ENCODE measurements at places on chromosomes 4 and X.
A peak's percentile ranks its signal among the peaks of the same experiment; 100 is the strongest.

DNA sequence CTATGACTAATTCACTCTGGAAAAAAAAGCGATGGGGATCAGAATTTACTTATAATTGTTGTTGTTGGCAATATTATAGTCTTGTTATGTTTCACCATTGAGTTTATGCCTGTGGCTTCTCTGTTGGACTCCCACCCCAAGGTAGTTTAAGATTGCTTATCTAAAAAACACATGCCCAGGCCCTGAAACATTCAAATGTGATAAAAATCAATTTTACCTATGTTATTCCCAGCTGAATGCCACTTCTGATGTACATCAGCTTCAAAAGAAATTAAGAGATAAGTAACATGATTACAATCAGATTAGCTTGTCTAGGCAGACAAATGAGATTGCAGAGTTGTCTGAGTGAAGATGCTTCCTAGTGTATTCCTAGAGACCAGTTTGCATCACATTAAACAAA lies 484.7 kb downstream of the PCDH7 start:
- H3K27me3 ChIP-seq = no peaks in the 10 kb centered on the region
- no peak for DNase-seq
- peaks cover 4% of the 10 kb centered on the region for H3K36me3 ChIP-seq
- no peak overlapping the region for H3K4me3 ChIP-seq

DNA sequence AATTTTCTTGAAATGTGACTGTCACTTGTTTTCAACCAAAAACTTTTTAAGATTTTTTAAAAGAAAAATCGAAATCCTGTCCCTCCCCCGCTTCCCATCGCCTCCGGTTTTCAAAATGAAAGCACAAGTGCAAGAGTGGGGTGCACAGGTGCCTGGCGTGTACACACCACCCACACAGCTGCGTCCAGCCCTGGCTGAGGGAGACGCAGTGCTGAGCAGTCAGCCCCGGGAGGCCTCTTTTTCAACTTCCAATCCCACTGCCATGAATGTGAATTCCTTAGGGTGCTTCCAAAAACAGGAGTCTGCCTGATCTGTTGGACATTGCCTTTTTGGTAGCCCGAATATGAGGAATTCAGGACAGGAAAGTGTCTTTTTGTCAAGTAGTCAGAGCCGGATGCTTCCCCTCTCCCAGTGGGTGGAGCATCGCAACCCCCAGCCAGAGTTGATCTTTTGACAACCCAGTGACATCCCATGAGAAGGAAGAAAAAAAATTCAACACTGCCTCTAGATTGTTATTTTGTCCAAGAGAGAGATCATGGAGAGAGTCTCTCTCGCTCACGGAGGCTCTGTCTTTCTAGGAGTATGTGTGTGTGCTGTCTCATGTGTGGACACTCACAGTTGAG lies 8.9 kb downstream of the PRRG3 start:
- no peak for DNase-seq
- H3K36me3 ChIP-seq = peaks cover 2% of the 10 kb centered on the region
- H3K27me3 ChIP-seq = no peaks in the 10 kb centered on the region
- no peak overlapping the region for H3K27ac ChIP-seq
- H3K4me3 ChIP-seq = no peak overlapping the region
- H3K4me1 ChIP-seq = no peaks in the 10 kb centered on the region

DNA sequence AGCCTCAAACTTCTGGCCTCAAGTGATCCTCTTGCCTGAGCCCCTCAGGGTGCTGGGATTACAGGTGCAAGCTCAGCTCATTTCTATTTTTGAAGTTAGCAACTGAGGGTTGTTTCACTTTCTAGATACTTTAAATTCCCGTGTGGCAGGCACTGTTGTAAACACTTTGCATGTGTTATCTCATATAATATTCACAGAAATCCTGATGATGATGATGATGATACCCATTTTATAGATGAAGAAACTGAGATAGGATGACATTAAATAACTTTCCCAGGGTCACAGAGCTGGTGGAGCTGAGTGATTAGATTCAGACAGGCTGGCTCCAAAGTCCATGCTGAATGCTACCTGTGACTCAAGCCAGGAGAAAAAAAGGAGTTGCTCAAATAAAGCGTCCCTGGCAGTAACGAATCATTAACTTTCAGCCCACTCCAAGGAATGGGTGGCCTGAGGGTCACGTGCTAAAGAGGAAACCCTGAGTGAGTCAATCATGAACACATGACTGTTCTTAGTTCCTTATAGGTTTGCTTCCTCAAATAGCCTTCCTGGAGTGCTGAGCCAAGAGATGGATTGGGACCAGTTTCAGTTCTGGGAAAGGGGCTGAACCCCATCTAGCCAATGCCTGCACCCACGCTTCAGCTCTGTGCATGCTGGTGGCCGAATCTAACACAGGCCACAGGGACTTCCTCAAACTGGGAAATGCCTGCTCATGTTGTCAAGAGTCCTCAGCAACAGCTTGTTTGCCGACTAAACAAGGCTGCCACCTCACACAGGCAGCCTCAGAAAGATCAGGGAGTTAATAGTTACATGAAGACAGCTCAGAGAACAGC lies 52.8 kb downstream of the RBM47 start:
- peaks cover 45% of the 10 kb centered on the region for H3K4me1 ChIP-seq
- H3K4me3 ChIP-seq = peak overlapping the region; percentile 32
- peak; percentile 59 for DNase-seq
- H3K27me3 ChIP-seq = no peaks in the 10 kb centered on the region

GRCh38 chr4:110510955-110511544 lies 35.1 kb downstream of the ENPEP start:
- no peak overlapping the region for H3K4me3 ChIP-seq
- DNase-seq = no peak
- H3K36me3 ChIP-seq = no peaks in the 10 kb centered on the region
- H3K27me3 ChIP-seq = no peaks in the 10 kb centered on the region
- H3K4me1 ChIP-seq = no peaks in the 10 kb centered on the region

DNA sequence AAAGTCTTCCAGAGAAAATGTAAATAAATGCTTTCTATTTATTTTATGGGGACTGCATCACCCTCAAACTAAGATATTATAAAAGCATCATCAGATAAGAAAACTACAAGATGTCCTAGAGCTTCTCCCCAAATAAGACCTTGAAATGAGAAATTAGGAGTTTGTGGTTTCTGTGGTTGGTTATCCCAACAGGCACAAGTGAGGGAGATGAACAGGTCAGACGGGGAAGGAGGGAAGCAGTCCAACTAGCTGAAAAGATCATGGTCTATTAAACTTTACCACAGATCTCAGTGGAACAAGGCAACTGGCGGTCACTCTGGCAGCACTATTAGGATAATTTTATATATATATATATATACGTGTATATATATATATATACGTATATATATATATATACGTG lies 319.3 kb upstream of the GRID2 start:
- H3K27me3 ChIP-seq = no peaks in the 10 kb centered on the region
- H3K4me1 ChIP-seq = peaks cover under 1% of the 10 kb centered on the region
- H3K4me3 ChIP-seq = no peak overlapping the region

- no peak for DNase-seq
- peaks cover 5% of the 10 kb centered on the region for H3K4me1 ChIP-seq
- H3K4me3 ChIP-seq = no peak overlapping the region
Measured at GRCh38 chr4:165440415-165441158, 61.8 kb downstream of the CPE start.

All from progenitor cell of endocrine pancreas (in vitro differentiated cells).